ENCODE measurements at places on chromosomes 11 and 22.

DNA sequence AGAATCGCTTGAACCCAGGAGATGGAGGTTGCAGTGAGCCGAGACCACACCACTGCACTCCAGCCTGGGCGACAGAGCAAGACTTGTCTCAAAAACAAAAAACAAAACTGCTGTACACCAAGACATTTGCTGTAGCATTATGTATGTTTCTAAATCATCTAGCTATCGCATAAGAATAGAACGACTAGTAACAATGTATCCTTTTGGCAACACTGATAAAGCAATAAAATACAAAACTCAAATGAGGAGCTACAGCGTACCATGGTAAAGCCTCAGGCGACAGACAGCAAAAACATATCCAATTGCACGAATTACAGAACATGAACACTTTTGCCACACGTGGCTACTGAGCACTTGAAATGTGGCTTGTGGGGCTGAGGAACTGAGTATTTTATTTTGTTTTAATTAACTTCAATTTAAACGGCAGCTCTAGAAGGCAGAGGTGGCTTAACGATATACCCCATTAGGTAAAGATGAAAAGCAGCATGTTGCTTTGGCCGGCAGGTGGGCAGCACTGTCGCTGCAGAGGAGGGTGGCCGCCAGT is 2.3 kb downstream of the TUBGCP6 start:
- no peak for DNase-seq

GRCh38 chr22:30680991-30681770 is 13.5 kb upstream of the OSBP2 start:
- DNase-seq, result no peak

DNA sequence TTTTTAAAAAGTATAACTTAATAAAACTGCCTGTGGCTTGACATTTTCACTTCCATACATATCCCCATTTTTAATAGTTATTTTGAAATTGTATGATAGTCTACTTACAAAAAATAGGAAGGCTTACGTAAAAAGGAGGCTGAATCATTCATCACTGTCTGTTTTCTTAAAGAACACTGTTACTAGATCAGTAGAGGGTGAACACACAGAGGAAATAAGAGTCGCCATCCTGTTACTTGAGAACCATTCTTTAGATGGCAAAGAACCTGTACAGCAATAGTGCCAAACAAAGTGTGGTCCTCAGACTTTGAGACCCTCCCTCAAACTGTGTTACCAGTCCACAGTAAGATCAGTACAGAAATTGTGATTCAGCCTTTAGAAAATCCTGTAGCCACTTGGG is 180.7 kb downstream of the PGR start:
- DNase-seq, result no peak

DNA sequence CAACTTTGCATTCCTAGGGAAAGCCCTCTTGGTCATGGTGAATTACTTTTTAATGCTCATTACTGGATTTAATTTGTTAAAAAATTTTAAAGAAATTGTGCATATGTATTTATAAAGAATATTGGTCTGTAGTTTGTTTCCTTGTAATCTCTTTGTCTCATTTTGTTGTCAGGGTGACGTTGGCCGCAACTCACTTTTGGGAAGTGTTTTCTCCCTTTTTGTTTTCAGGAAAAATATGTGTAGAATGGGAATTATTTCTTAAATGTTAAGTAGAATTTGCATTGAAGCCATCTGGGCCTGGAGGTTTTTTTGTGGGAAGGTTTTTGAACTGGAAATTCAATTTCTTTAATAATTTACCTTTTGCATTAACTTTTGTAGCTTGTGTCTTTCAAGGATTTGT is 149.1 kb downstream of the UVRAG start:
- no peak for DNase-seq

DNA sequence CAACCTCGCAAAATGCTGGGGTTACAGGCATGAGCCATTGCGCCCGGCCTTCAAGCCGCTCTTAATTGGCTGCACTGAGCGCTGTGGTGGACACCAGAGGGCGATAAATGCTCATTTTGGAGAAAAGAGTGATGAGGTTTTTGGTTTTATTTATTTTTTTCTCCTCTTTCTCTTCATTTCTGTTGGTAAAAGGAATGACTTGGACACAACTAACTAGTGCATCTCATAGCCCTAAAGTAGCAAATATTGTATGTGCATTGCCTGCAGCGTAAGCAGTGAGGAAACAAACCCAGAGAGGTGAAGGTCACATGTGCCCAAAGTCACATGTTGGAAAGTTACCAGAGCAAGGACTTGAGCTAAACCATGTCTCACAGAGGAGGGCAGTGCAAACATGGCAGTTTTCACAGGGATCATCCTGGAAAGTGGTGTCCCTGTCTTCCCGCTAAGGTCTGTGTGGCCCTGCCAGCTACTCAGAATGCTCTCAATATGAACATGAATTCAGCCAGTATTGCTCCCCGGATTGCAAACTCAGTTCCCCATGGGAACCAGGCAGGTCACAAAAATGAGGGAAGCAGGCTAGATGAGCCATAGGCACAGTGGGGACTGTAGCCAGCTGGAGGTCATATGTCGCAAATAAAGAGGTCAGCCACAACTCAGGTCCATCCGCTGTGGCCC is 8.6 kb upstream of the CD82 start:
- DNase-seq, result no peak

- DNase-seq, result no peak
Measured at GRCh38 chr11:81421251-81421860, 1312.3 kb downstream of the FAM181B start.

DNA sequence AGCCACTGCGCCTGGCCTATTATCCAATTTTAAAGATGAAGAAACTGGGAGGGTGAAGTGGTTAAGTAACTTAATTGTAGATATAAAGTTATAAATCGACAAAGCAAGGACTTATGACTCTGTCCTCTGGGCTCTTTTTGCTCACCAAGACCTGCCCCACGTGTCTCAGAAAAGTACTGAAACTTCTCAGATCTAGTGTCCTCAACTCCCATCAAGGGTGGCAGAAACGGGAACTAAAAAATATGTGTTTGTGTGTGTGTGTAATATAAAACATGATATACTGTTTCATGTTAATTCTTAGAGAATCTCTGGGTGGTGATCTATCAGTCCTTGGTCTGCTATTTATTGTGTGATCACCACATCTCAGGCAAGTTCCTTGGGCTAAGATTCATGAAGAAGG is 104.9 kb downstream of the GAB2 start:
- no peak for DNase-seq

DNA sequence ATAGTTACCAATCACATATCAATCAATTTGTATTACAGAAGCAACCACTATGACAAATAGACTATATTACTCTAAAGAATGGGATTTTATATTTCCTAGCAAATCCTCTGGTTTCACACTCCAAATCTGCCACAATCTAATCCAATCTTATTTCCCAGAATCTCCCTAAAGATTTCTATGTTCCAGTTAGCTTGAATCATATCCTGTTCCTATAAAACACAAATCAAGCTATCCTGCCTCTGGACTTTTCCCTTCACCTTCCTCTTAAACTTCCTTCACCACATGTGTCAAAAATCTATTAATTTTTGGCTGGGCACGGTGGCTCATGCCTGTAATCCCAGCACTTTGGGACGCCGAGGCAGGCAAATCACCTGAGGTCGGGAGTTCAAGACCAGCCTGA is 50.0 kb downstream of the PIK3C2A start:
- no peak for DNase-seq

DNA sequence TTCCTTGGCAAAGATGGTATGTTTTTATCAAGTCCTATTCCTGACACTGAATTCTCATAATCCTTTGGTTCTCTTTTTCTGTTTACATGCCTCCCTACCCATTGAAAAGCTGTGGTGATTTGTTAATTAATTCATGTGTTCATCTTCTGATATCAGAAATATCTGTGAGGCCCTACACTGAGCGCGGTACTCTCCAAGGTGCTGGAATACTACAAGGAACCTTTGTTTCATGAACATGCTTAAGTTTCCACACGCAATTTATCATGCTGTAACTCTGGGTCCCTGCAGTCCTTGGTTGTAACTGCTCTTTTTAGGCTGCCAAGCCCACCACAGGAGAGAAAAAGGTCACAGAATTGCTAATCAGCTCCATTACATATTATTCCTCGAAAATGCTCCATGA is 331.8 kb downstream of the FAT3 start:
- no peak for DNase-seq

- no peak for DNase-seq
Measured at GRCh38 chr11:134572741-134573675, 161.0 kb upstream of the B3GAT1 start.

- DNase-seq, result no peak
Measured at GRCh38 chr11:75101424-75102128, 4.9 kb upstream of the OR2AT4 start.

- no peak for DNase-seq
Measured at GRCh38 chr22:47343611-47344010, 581.2 kb downstream of the TBC1D22A start.

Measured in NCI-H2081 treated with DMSO at 0.1 percent for 48 hours (cell line).